ENCODE measurements at places on chromosomes 6 and 20.

GRCh38 chr6:113843500-113844073, 13.6 kb upstream of the MARCKS start:
- no peak for DNase-seq

DNA sequence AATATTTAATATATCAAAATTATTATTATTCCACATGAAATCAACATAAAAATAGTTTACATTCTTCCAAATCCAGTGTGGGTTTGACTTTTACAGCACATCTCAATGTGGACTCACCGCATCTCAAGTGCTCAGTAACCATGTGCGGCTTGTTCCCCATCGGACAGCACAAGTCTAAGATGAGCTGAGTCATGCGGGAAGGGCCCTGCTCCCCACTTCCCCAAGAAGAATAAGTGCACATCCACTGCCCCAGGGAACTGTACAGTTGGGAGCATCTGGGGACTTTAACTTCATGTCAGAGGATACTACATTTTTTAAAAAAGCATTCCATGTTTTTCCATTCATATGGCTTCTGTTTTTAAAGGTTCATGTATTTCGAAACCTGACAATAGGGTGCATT, 325.6 kb downstream of the BTBD3 start:
- DNase-seq = no peak

GRCh38 chr20:16801919-16802651, 53.9 kb downstream of the OTOR start:
- peak; percentile 24 for DNase-seq

GRCh38 chr20:64064145-64064698, 1.2 kb downstream of the TCEA2 start:
- peak; percentile 60 for DNase-seq

DNA sequence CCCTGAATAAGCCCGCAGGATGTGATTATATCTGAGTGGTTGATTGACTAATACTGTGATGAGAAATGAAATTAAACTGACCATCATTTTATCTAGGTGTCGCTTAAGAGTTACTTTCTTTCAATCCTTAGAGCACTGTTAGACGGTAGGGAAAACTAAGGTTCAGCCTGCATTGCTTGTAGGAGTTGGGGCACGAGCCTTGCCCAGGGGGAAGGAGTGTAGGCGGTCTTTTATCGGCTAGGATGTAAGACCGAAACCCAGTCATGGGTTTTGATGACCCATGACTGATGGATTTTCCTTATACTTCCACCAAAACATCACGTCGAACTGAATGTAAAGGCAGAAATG, 392 bp upstream of the TASP1 start:
- no peak for DNase-seq

DNA sequence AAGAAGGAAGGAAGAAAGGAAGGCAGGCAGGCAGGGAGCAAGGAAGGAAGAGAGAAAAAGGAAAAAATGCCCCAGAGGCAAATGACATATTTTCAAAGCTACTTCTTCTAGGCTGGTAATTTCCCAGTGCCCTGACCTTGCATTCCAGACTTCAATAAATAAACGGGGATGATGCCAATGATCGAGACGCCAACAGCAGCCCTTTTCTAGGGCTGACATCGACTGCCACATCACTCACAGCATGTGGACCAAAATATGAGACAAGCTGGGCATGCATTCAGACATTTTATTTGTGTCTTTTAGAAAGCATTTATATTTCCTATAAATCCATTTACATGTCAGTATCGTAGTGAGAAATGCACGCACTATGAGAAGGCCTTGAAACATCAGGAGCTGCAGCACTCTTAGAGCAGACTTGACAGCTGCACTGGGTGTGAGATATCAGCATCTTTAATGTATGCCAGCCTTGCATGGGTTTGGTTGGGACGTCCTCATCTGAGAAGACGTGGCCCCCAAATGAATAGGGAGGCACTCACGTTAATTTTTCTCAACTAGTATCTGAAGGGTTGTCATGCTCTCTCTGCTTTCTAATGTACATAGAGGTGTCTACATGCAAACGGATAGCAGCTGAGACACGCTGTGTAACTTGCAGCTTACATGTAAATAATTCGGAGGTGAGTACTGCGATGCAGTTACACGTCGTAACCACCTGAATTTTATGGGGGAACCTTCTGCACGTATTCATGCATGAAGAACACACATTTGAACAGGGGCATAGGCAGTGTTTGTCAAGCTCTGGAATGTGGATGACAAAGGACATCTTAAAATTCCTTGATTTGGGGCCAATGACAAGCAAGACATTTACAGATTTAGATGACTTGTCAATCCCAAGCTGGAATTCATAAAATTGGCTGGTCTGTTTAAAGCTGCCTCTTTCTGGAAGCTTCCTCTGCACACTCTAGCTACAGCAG, 149.1 kb upstream of the AGPAT4 start:
- no peak for DNase-seq

DNA sequence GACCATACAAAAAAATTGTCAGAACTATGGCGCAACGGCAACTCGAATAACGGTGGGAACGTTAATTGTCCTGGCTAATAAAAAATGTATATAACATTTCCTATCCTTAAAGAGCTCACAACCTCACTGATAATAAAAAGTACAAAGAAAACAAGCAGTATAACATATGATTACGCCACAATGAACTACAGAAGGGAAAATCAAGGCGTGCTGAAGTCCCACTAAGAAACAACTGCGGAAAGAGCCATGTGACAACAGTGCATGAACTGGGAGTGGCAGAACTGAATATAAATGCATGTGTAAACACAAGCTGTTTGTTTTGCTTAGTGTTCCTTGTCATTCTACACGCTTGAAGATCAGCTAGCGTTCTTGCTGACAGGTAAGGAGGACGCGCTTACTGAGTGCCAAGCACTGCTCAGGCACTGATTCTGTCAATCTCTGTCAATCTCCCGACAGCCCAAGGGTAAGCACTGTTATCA, 466 bp upstream of the PSMB1 start:
- DNase-seq = peak; percentile 47

DNA sequence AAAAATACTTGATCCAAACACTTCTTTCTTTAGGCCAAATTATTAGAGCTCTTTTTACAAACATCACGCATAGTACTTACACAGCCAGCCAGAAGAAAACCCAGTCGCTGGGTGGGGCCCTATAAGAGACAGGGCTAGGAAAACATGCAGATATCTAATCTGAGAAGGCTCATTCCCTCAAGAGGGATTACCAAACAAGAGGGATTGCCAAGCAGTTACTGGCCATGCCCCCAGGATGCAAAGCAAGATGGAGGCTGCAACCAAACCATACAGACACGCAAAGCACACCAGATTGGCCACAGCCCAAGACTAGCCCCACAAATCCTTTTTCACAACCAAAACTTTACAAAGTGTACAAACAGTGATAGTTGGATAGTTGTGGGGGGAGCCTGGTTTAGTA, 1235.4 kb upstream of the GJE1 start:
- no peak for DNase-seq
